ENCODE measurements at places on chromosomes 12 and 14.
A peak's percentile ranks its signal among the peaks of the same experiment; 100 is the strongest.

- DNase-seq: peak; percentile 14
Measured at GRCh38 chr12:20314328-20314727, 54.0 kb upstream of the PDE3A start.

DNA sequence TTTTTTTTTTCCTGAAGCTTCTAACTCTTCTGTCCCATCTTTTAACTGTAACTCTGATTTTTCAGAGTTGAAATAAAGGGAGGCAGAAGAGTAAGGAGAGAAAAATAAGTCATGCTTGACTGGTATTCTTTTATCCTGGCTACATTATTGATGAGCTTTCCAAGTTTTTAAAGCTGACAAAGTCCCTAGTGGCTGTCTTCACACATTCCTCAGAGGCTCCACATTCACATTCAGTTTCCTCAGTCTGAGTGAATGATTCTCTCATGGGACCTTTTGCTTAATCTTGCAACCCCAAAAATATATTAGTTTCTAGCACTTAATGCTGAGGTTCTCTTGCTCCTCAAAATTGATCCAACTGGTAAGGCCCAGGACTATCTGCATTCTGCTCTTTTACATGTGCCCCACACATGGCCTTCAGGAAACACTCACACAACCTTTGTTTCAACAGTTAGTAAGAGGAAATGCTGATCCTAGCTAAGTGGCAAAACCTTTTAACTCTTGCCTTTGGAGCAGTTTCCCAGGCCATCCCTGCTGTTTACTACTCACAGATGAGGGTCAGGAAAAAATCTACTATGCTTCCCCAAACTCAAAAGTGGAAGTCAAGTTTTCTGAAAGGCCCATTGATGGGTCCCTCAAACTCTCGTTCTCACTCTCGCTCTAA is 61.7 kb upstream of the SLC6A15 start:
- no peak for DNase-seq

DNA sequence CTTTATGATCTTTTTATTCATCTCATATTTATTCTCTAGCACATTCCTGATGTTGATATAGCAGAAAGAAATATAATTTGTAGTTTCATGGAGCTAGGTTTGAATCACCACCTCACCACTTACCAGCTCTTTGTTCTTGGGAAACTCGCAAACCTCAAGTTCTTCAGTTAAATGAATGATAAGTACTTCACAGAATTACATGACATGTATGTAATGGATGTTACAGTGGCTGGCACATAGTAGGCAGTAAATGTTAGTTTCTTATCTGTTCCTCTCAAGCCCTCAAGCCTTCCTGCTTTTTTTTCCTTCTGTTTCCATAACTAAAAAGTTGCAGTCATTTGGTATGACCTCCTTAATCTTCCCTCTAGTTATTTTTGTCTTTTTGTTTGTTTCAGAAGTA is 54.9 kb downstream of the SPATS2 start:
- no peak for DNase-seq

- no peak for DNase-seq
Measured at GRCh38 chr14:59085207-59085739, 103.2 kb upstream of the DAAM1 start.

DNA sequence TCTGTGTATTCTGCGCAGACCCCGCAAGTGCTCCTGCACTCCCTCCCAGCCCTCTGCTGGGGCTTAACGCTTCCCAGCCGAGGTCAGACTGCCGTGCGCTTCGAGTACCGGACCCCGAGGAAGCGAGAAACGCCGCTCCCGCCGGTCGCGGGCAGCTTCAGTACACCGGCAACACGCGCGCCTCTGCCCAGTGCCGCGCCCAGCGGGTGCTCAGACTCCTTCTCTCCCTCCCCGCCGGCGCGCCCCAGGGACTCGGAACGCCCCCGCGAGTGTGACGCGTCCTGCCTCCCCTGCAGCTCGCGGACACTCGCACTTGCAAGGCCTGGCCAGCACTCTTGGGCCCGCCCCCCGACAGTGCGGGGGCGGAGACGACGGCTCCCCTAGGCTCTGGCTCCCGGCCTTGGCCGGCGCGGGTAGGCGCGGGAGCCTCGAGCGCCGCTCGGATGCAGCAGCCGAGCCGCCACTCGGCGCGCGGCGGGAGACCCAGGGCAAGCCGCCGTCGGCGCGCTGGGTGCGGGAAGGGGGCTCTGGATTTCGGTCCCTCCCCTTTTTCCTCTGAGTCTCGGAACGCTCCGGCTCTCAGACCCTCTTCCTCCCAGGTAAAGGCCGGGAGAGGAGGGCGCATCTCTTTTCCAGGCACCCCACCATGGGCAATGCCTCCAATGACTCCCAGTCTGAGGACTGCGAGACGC is at the start of gene PTGER2:
Gene PTGER2 (plus strand): TSS at position 410 of the 692 bp plus-strand sequence. CDS start 237 bp downstream, at position 647.
- peak; percentile 68 for DNase-seq

- no peak for DNase-seq
Measured at GRCh38 chr12:122841544-122842321, 6.5 kb downstream of the HIP1R start.

DNA sequence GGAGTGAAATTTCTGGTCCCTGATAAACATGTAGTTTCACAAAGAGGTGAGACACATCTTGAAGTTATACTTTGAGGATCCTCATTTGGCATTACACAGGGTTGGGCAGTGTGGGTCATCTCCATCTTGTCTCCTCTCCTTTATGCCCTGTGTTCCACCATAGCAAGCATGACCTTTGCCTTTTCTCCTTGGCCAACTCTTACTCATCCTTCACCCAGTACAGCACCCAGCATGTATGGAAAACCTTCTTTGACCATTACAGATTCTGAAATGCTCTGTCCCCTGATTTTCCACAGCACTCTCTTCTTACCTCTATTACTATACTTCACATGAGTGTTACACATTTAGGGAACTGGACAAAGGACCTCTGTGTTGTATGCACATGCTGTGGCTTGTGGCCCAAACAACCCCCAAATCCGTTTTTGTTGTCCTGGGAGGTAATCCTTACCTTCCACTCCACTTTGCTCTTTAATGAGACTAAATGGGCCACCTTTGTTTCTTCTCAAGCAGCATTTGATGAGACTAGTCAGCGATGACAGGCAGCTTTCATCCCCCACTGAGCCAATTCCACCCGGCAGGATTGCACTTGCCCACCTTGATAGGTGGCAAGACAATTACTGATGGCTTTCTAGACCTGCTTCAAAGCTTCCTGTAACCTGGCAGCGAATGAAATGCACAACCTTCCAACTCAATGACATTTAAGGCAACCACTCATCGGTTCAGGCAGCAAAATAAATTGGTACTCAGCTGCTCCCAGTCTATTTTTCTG is 163.5 kb downstream of the MON2 start:
- no peak for DNase-seq

DNA sequence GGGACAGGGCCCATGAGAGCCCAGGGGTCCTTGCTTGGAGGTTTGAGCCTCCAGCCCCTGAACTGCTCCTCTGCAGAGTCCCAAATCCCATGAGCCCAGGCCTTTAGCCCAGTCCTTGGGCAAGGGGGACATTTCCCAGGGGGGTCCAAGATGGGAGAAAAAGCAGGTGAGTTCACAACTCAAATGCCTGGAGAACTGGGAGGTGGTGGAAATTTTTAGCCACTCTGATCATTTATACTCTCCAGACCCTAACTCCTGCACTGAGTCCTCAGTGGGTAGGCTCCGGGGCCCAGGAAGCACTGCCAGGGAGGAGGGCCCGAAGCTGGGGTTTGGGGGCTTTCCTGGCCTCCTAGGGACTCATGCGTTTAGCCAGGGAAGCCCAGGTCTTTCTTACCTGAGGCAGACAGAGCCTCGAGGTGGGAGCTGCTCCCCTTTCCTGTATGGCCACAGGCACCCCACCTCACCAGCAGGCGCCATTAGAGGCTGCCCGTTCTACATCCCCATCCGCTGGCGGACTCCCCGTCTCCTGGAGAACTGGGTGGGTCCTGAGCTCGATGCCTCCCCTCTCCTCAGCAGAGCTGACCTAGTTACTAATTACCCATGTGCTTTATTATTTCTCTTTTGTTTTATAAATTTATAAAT is 998 bp downstream of the HNF1A start:
- no peak for DNase-seq

DNA sequence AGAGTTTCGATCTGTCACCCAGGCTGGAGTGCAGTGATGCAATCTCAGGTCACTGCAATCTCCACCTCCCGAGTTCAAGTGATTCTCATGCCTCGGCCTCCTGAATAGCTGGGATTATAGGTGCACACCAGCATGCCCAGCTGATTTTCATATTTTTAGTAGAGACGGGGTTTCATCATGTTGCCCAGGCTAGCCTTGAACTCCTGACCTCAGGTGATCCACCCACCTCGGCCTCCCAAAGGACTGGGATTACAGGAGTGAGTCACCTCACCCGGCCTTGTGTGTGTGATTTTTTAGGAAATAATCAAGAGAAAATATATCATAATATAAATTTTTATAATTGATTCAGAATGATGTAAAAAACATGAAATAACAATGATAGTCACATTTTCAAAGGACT is 1231.4 kb downstream of the GALC start:
- no peak for DNase-seq

Measured in MV-4-11 (cell line).